ENCODE measurements at places on chromosomes 7 and 10.

DNA sequence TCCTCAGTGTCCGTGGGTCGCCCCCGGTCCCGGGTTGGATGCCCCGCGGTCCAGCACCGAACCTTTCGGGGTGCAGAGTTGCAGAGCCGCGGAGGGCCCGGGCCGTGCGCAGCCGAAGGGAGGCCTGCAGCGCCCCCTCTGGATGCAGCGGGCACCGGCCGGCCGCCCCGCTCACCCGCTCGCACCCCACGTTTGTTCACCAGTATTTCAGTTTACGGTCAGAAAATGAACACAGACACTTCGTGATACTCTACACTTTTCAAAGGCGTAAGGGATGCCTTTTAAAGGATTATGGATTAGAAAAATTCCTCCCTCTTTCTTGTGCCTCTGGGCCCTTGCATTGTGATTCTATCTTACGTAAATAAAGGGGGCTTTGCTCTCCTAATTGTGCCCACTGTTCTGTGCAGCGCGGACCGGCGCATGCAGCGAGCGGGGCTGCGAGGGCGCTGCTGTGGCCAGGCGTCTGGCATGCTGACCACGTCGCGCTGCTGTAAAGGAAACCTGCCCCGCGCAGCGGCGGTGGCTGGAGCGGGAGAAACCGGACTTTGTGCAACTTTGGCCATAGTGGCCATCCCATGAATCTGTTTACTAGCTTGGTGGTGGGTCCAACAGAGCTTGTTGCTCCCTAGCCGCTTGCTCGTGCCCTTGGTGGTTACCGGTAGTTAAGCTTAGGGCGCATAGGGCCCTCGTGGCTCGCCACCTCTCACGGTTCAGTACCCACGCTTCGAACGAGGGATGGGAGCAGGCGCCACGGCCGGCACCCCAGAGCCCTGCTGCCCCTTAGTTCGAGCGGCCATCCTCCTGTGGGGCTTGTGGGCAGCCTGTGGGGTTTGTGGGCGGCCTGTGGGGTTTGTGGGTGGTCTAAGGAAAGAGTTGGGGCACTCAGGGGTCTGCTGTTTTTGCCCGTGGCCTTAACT, 739 bp upstream of the MEST start:
- no peak for DNase-seq

DNA sequence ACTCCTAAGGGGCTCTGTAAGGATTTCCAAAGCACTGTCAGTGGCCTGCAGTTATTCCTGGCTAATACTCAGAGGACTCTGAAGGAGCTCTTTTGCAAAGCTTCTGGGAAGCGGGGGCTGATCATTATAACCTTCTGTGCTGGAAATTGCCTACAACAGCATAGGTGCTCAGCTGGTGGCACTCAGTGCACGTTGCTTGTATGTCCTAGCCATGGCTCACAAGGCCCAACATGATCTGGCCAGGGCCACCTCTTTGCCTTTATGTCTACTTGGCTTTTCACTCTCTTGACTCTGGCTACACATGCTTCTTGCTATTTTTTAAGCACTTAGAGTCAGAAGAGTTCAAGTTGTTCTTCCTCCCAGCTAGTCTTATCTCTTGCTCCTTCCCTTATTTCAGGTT, 17.5 kb downstream of the LAMB4 start:
- no peak for DNase-seq

GRCh38 chr7:113809581-113809980, 109.2 kb downstream of the PPP1R3A start:
- no peak for DNase-seq

GRCh38 chr7:1359681-1360485, 99.4 kb downstream of the MICALL2 start:
- DNase-seq = no peak

- DNase-seq = no peak
Observed at GRCh38 chr10:133117036-133117687, 29.4 kb downstream of the ADGRA1 start.

- no peak for DNase-seq
Observed at GRCh38 chr10:72086466-72087391, 1.6 kb downstream of the SPOCK2 start.

GRCh38 chr7:56474271-56474670, 358.1 kb upstream of the NUPR2 start:
- DNase-seq = no peak

DNA sequence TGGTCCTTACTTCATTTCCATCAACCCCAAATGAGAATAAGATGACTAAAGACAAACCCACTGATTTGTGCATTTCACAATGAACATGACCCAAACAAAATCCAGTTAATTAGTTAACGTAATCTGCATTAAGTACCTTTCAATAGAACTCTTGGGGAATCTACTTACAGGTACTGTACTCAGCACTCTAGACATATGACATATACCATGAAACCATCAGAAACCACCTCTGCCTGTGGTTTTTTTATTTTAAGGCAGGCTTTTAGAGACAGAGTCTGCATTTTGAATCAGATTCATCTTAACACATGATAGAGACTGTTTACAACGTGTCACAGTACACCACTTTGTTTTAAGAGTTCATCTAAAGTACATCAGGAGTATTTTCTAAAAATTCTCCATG, 168.4 kb downstream of the BTAF1 start:
- DNase-seq = no peak

GRCh38 chr7:120344276-120344675, 71.3 kb downstream of the KCND2 start:
- DNase-seq = no peak

DNA sequence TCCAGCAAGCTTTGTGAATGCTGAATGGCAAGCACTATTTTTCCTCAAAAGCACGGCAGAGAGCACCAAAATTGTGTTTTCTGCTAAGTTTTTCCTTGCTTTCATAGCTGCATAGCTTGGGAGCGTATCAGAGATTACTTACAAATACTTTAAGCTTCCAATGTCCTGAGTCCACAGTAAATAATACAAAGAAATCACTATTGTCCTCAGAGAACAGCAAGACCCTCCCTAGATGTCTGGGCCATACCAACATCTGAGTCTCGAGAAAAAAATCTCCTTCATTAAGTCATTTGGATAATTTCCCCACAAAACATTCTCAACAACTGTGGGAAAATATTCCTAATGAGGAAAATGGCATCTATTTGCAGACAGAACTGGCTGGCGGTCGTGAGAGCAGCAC, 41.7 kb downstream of the SGMS1 start:
- DNase-seq = no peak

- no peak for DNase-seq
Observed at GRCh38 chr7:3289996-3290395, 11.1 kb upstream of the SDK1 start.

DNA sequence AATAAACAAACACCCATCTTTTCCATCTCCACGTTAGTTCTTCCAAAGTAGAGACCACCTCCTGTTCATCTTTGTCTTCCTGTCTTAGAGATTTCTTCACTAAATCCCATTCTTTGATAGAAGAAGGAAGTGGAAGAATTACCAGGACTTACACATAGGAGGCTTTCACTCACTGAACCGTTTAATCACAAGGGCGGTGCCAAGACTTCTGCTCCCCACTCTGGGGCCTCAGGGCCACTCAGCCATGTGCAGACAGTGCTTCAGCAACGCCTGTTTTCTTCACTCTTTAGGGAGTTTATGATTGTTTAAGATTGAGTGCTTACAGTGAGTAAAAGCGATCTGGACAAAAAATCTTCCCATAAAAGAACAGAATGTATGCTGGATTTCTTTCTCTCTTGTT, 63.9 kb upstream of the SORCS3 start:
- DNase-seq = no peak

DNA sequence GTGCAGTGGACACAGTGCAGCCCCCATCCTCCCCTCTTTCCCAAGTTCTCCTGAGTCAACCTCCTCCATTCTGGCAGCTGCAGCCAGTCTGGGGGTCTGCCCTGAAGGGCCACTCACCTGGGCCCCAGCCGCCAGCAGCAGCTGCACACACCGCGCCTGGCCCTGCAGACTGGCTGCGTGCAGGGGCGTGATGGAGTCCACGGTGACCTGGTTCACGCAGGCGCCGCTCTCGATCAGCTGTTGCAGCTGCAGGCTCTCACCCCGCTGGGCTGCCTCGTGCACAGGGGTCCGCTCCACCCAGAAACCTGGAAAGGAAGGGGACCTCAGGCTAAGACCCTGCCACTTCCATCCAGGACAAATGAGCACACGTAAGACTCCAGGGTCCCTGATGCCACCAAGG, 13.6 kb downstream of the ASB13 start:
- no peak for DNase-seq

GRCh38 chr10:28397229-28397628, 94.4 kb upstream of the MPP7 start:
- no peak for DNase-seq

DNA sequence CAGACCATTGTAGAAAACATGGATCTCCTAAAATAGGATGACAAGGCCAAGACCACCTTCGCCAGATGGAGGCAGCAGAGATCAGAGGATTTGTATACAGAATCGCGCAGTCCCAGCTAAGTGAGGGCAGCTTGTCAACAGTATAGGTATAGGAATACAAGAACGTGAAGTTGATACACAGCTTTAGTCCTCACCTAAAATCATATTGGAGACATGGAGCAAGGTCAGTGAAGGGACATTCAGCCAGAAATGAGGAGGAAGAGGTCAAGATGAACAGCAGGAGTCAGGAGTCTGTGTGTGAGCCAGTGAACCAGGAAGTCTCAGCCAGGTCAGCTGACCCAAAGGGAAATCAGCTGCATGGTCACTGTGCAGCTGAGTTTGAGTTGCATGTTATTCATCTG, 263.4 kb upstream of the PRKCQ start:
- no peak for DNase-seq

DNA sequence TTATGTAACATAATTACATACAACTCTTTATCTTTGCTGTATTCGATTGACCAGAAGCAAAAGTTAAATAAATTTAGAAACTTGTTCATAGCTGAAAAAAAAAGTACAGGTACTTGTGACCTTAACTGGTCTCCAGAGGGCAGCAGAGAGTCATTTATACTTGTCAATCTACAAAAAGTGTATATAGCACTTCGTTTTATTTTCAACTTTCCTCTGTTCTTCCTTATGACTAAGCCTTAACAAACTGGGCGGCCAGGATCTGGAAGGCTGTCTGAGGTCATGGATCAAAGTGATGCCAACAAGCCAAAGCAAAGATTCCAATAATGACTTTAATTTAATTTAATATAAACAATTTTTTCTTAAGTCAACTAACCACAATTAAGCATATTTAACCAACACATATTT, 29.8 kb downstream of the C10orf67 start:
- DNase-seq = no peak

DNA sequence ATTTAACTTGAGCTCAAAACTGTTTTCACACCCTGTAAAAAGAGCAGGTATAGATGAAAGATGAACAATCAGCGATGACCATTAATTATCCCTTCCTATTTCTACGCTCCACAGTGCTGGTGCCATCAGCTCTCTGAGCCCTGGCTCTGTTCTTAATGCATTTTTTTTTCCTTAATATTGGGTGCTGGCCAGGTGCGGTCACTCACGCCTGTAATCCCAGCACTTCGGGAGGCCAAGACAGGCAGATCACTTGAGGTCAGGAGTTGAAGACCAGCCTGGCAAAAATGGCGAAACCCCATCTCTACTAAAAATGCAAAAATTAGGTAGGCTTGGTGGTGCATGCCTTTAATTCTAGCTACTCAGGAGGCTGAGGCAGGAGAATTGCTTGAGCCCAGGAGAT, 4.2 kb downstream of the STEAP4 start:
- DNase-seq = no peak

- no peak for DNase-seq
Observed at GRCh38 chr10:72540193-72540807, 85.6 kb downstream of the MICU1 start.

DNA sequence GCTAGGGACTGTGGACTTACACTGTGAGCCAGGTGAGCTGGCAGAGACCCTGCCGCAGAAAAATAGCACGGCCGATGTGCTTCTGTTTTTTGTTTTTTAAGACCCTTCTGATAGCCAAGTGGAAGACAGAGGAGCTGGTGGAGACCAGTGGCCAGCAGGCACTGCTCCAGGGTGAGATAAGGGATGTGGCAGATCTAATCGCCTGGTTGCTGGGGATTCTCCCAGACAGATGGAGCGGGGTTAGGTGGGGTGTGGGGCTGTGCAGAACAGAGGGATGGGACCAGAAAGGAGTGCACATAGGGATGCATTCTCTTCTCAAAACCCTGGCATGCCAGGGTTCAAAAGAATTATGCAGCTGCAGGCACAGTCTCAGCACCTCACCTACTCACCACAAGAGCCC, 82.2 kb downstream of the VOPP1 start:
- DNase-seq = no peak

DNA sequence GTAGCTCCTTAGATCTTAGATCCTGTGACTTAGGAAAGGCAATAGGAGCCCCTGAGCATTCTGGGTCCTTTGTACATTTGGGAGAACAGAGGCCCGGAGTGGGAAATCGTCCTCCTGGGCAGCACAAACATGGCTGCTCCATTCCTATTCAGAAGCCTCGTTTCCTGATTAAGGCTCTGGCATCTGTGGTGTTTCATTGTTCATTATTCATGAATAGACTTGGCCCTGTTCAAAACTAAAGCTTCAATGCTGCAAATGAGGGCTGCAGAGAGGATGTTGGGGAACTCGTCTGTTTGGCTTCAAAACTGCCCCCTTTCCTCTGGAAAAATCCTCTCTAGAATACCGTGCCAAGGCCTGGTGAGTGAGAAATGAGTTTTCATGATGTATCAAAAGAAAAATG, 3.4 kb upstream of the HTRA1 start:
- DNase-seq = no peak

- DNase-seq = no peak
Observed at GRCh38 chr7:104550362-104550761, 222.0 kb downstream of the LHFPL3 start.

DNA sequence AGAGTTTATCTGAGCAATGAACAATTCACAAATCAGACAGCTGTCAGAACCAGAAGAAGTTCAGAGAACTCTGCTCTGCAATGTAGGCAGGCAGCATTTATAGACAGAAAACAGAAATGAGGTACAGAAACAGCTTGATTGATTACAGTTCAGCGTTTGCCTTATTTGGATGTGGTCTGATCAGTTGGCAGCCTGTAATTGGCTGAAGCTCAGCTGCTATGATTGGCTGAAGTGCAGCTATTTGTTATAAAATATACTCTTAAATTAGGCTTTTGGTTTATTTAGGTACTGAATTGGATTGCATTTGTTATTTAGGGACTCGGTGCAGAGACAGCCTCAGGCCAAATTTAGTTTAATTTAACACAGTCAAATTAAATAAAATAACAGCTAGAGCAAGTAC, 85.8 kb upstream of the JAZF1 start:
- DNase-seq = no peak

DNA sequence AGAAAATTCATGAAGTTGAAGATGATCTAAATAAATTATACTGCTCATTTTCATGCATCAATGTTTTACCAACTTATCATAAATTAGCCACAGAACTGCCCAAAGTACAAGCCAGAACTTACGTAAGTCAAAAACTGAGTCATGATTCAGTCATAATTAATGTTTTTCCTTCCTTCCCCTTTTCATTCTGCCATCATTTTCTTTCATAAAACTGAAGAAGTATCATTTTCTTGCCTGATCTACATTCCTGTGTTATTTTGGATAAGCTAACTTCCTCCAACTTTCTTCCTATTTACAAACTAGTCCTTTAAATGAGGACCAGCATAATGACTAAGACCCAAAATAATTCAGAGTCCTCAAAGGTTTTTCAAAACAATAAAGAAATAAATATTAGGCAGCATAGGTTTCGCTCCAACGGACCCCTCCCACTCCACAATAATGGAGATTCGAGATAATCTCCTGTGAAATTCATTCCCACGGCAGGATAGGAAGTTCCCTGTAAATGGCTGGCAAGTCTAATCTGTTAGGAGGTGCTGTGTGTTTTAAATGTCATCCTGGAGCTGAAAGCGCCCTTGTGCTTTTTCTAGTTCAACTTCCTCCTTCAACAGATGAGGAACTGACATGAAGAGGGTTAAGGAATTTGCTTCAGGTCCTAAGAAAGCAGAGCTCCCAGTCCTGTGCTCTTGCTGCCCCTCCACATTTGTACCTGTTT, 218.9 kb downstream of the DOCK4 start:
- DNase-seq = no peak
